ENCODE measurements at places on chromosomes 4 and X.

DNA sequence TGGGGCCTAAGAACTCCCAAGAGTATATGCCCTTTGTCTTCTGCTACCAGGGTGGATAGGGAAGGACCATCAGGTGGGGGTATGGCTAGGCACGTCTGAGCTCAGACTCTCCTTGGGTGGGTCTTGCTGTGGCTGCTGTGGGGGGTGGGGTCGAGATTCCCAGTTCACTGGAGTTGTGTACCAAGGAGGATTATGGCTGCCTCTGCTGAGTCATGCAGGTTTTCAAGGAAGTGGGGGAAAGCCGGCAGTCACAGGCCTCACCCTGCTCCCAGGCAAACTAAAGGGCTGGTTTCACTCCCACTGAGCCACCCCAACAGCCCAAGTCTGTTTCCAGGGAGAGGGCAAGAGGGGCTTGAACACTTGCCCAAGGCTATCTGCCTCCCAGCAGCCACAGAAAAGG lies 249.7 kb downstream of the NR3C2 start:
- H3K27ac ChIP-seq = no peak overlapping the region
- H3K4me3 ChIP-seq = no peak overlapping the region
- no peaks in the 10 kb centered on the region for H3K27me3 ChIP-seq
- DNase-seq = no peak

DNA sequence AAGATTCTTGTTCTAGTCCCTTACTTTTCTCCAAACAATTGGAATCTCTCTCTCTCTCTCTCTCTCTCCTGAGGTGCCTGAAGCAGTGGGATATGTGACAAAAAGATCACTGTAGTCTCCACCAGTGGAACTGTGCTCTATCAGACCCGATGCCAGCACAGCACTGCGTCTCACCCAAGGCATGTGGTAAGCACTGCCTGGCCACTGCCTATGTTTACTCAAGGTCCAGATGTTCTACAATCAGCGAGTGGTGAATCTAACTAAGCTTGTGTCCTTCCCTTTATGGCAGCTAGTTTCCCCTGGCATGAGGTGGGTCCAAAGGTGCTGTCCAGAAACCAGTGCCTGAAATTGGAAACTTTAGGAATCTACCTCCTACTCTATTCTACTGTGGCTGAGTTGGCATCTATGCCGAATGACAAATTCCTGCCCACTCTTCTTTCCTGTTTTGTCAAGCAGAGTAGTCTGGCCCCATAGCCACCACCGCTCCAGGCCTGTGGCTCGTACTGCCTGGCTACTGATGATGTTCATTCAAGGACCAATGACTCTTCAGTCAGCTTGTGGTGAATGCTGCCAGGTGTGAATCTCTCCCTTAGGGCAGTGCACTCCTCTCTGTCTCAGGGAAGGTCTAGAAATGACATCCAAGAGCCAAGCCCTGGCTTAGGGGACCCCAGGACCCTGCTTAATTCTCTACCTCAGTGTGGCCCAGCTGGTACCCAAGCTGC lies 416.5 kb downstream of the TEX13C start:
- no peak overlapping the region for H3K4me3 ChIP-seq
- H3K36me3 ChIP-seq = no peaks in the 10 kb centered on the region
- H3K27me3 ChIP-seq = no peaks in the 10 kb centered on the region
- no peak for DNase-seq

- H3K27ac ChIP-seq = no peak overlapping the region
- H3K4me1 ChIP-seq = no peaks in the 10 kb centered on the region
- no peak overlapping the region for H3K4me3 ChIP-seq
- H3K27me3 ChIP-seq = no peaks in the 10 kb centered on the region
- no peak for DNase-seq
Observed at GRCh38 chrX:100381619-100382018, 28.5 kb downstream of the PCDH19 start.

DNA sequence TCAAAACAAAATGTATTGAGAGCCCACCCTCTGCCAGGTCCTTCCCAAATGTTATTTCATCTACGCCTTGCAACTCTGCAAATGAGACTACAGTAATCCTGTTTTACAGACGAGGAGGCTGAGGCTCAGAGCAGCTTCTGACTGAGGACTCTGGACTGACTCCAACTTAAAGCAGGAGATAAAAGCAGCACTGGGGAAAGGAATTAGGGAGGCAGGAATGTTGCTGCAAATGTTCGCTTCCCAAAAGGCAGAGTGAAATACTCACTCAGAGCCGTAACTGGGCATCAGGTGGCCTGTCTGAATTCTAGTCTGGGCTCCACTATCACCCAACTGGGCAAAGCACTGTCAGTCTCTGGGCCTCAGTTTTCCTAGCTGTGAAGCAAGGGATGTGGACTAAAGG lies 94.7 kb upstream of the SRD5A3 start:
- H3K4me1 ChIP-seq = no peaks in the 10 kb centered on the region
- DNase-seq = no peak
- H3K27ac ChIP-seq = no peak overlapping the region
- no peaks in the 10 kb centered on the region for H3K36me3 ChIP-seq
- no peaks in the 10 kb centered on the region for H3K27me3 ChIP-seq

All from SJCRH30 (cell line).